Kasumi-1 (cell line): ENCODE measurements at places on chromosomes 1 and 21.

DNA sequence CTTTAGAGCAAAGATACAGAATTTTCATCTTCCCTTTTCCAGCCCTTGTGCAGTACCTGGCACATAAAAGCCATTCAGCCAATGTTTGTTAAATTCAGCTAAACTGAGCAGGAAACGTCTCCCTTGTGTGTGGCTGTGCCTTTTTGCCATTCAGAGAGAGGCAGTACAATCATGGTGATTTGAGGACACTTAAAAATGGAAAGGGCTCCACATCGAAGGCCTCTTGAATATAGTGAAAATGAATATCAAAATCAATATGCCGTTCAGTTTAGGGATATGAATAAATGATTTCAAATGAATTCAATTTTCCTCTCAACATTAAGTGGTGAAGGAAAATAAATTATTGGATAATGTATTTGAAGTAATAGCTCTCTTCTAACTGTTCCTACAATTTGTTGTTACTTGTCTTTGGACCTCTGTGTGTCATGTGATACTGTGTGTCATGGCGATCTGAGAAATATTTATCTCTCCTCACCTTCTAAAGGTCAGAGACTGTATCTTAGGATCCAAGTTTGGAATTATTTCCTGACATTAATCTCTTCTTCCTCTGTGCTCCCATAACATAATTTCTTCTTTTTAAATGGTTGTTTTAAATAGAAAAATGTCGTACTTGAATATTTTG, 355.6 kb upstream of the ST6GALNAC5 start:
- no peak for DNase-seq

DNA sequence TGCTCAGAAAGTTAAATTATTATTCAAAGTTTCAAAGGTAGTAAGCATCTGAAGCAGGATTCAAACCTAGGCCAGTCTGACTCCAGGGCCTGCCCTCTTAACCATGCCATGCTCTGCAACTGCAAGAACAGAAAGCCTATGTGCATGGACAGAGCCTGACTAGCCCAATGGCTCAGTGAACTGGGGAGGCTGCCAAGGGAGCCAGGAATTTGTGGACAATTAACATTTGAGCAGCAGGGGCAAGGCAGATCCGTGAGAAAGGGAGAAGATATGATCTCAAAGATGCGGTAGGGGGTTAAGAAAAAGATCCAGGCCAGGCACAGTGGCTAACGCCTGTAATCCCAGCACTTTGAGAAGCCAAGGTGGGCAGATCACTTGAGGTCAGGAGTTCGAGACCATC, 6.5 kb upstream of the ATP1A4 start:
- DNase-seq: no peak

DNA sequence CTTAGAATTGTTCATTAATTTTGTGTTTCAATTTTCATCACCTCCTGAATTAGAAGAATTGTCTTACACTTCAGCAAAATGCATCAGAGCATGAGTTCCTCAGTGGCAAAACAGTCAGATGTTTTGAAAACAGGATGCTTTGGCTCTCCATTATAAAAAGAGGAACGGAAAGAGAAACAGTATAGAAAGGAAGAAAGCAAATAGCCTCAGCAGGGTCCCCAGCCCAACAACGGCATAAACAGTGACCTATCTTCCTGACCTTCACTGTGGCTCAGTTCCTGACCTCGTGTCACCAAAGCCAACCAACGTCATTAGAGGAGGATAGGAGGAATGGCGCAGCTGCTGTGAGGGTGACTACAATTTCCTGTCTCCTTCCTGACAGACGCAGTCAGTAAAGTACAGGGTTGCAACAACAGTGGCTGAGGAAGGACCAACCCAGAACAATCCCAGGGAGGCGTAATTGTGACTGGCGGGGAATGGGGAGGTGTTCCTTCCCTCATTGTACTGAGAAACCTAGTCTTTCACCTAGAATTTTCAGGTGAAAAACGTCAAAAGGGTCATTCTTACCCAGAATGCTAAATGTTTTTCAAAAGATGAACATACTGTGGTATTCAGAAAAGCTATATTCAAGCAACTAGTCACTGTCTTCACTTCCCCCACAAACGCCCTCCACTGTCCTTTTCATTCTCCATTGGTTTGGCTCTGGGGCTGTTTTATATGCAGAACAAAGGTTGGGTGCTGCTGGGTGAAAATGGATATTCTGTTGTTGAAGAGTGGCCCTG, 197.9 kb upstream of the SGIP1 start:
- peak; percentile 89 for DNase-seq

DNA sequence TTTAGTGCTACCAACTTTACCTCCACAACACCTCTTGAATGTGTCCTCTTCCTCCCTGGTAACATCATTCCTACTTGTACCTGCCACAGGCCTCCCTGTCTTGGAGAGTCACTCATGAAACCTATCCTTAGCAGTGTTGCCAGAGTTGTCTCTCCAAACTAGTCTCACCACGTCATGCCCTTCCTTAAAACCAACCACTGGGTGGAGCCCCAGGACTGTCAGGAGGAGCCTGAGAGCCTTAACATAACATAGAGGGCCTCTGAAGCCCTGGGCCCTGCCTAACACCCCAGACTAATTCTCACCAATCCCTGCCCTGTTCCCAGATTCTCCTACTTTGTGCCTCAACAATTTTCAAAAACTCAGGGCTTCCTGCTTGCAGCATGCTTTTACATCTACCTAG, 65.3 kb downstream of the ZNF697 start:
- peak; percentile 85 for DNase-seq

GRCh38 chr1:93814059-93814794, 64.8 kb downstream of the DNTTIP2 start:
- DNase-seq: peak; percentile 88

GRCh38 chr1:39416609-39417008, 74.8 kb upstream of the BMP8A start:
- no peak for DNase-seq

- DNase-seq: no peak
Observed at GRCh38 chr1:1173793-1174415, at the start of gene TTLL10. Gene TTLL10, plus strand, starts transcription at chr1:1173880. Its CDS starts 5,336 bp downstream, at chr1:1179216.

DNA sequence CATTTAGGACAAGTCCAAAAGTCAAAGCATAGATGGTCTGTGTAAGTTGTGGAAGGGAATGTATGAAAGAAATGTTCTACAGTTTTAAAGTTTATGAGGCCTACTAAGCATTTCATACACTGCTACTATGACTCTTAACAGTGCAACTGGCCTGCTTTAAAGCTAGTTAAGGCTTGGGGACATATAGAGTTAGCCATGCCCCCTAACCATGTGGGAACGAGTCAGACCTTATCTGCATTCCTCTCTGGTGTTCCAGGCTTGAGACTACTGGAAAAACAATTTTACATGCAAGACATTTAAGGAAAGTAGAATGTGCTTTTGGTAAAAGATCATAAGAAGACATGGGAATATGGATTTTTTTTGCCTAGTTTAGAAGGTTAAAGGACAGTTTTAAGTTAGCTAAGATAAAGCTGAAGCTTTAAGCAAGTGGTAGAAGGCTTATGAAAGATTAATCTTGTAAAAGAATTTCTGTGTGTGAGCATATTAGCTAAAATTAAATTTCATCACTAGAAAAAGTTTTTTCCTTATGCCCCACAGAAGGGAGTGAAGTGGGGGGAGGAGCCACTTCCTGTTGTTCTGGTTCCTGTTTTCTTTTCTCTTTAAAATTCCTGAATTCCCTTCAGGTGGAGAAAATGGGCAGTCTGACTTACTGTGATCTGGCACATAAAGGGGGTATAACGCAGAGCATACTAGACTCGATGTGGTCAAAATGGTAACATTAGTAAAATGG, 8.9 kb upstream of the CD48 start:
- no peak for DNase-seq

DNA sequence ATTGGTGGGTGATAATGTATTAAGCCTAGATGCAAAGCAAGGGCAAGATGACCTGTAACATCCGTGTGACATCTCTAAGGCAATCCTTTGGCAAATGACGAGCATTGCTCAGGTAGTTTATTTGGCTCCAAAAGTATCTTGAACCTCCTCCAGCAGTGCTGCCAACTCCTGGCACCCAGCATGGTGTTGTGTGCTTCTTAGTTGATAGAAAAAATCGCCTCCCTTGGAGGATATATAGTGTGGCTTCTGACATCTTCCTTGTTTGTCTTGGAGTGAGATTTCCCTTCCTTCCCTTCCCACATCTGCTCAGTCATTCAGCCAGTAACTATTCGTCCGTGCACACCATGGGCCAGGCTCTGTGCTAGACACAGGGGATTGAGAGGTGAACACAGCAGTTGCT, 121.8 kb downstream of the TOMM20 start:
- no peak for DNase-seq
